NCI-H146 (cell line): ENCODE measurements at places on chromosomes 2 and 18.

- no peak for DNase-seq
Observed at GRCh38 chr2:27717070-27717795, 53.5 kb downstream of the SLC4A1AP start.

DNA sequence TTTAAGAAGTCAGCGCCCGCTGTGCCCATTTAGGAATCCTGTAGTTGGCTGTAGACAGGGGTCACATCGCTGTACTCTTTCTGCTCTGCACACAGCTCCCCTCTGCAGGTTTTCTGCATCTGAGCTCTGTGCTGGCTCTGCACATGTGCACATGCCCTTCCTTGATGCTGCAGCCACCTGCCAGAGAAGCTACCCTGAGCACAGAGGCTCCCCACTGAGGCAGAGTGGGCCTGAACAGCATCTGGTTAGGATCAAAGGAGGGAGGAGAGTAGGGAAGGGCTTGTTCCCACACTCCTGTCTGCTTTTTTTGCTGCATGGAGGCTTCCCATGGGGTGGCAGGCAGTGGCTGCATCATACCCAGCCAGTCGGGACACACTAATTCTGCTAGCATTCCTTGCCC lies 238.9 kb downstream of the FHOD3 start:
- DNase-seq: peak; percentile 37

DNA sequence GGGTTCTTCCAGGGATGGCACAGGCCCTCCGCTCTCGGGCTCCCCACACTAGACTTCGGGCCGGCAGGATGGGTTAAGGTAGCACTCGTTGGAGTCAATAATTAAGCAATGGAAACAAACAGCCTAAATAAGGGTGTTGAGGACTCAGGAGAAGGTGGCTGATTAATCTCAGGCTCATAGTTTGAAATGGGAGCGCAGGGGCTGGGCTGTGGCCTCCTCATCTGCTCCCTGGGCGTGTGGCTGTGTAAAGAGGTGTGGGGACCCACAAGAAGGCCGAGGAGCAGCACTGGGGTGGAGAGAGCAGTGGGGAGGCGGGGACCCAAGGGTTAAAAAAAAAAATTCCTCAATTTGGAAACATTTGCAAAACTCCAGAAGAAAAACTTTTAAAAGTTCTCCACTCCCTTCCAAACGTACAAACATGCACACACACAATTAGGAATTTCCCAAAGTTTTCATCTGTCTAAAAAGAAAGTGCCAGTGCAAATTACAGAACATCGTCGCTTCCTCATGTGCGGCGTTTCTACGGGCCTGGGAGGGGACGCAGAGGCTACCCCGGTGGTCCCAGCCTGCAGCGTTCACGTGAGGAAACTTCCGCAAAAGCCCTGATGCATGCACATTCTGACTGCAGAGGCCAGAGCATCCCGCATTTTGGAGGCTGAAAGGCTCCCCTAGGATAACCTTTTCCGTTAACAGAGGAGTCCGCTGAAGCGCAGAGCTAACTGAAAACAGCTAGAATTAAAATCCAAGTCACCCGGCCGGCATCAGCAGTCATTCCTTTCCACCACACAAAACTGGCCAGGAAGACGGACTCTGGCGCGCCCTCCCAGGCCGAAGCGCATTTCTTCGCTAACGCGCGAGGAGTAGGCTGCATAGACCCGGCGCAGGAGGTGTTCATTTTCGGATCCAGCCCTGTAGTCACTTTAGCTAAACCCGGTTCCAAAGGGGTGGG lies 1.0 kb upstream of the TUBB6 start:
- DNase-seq: no peak

DNA sequence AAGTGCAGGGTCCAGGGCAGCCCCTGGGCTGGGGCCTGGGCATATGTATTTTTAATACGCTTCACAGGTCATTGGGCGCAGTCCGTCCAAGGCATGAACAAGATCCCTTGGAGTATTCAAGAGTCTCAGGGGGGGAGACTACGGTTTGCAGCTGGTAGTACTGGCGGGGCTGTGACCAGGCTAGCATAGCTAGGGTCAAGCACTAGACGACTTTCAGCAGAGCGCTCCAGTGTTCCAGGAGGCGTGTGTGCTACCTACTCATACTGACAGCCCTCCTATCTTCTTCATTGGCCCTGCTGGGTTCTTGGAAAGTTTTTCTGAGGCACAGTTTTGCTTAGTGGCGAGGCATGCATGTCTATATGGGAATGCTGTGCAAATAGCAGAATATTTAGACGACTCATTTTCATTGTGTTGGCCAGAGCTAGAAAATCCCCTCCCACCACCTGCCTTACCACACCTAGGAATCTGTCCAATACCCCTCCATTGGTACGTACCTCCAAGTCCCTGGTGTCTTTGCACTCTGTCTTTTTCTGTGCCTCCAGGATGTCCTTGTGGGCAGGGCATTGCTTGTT lies 68.2 kb downstream of the GLI2 start:
- DNase-seq: no peak

- DNase-seq: no peak
Observed at GRCh38 chr2:55364189-55365055, 55.2 kb downstream of the CCDC88A start.

DNA sequence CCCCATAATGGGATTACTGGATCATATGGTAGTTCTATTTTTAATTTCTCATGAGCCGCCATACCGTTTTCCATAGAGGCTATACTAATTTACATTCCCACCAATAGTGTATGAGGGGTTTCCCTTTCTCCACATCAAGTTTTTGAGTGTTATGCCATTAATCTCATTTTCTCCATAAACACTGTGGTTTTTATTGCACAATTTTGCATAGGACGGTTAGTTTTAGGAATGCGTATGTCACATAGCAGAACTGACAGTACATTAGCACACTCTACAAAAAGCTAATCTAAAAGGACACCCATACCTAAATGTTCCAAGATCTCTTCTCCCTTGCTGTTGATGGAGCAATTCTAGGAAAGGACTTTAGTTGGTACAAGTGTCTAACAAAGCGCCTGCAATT lies 32.5 kb downstream of the DARS1 start:
- DNase-seq: no peak

- no peak for DNase-seq
Observed at GRCh38 chr2:129192117-129192516, 787.3 kb upstream of the RAB6C start.

DNA sequence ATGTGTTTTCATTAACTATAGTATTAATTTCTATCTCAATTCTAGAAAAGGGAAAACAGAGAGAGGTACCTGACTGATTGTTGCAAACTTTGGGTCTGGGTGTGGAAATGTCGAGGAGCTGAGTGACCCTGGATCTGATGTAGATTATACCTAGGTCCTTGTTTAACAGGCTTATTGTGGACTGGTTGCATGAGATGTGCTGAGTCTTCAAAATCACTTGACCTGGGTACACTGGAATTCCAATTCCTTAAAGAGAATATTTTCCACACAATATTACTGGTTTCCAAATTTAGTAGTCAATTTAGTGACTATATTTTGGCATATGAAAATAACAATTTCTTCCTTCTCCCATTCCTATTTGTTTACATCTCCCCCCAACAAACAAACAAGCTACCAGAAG lies 13.6 kb downstream of the DUSP11 start:
- DNase-seq: no peak

DNA sequence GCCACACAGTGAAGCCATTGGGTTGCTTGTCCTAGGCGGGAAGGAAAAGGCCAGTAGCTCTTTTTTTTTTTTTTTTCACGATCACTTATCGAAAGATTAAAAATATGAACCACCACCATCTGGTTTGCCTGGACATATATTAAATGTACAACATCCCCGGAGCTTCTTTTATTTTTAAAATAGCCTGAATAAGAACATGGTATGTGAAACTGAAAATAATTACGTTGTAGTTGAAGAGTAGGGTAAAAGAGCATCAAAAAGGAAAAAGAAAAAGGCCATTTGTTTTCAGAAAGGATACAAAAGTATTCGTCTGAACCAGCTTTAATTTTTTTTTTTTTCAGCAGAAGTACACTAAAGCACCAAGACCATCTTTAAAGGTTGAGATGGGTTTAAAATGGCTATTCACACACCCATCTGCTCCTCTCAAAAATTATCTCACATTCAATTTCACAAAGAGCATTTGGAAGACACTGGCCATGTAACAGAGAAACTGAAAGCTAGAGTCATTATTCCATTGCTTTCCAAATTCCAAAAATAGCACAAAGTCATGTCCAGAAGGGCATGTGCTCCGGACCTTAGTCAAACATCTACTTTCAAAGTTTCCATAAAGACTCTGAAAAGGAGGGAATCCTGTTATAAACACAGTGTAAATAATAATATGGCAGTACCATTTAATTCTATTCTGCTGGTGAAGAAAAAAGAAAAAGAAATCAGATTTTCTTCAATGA lies 82.9 kb downstream of the SCN3A start:
- DNase-seq: no peak

- peak; percentile 53 for DNase-seq
Observed at GRCh38 chr2:121080013-121080772, 204.8 kb downstream of the TFCP2L1 start.

DNA sequence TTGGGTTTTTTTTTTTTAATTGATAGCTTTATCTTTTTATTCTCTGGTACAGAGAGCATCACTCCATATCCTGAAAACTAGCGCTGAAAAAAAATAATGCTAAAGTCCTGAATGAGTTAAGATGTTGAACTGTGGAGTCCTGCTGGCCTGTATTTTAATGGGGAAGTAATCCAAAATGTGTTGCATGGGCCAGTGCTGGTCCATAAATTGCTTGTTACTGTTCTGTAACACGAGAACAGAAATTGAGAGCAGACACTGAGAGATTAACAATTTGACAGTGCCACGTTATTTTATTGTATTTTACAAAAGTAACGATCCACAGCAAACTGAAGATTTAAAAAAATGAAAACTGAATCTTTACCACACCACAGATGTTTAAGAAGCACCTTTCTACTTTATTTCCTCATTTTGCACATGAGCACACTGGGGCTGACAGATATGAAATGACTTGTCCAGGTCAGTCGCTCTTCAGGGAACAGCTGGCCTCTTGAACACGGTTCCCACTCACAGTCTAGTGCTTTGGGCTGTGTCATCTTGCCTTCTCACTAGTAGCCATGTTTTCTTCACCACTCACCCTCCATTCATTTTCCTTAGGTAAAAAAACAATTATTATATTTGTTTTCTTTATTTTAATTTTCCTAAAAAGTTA lies 35.3 kb downstream of the ZCCHC2 start:
- DNase-seq: no peak

DNA sequence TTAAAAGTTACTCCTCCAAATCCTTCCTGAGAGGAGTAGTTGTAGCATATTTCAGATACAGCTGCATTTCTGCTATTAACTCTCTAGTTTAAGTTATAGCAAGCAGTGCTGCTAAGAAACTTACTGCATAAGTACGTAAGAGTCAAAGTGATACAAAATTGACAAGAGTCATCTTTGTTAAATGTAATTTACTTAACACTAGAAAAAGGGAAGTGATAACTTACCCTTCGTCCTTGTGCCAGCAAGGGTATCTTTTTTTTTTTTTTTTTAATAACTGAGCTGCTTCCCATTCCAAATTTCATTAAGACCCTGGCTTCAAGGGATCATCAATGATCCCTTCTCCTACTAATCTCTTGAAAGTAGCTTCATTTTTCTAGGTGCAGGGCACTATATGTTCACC lies 493.0 kb downstream of the PLCL1 start:
- DNase-seq: no peak

DNA sequence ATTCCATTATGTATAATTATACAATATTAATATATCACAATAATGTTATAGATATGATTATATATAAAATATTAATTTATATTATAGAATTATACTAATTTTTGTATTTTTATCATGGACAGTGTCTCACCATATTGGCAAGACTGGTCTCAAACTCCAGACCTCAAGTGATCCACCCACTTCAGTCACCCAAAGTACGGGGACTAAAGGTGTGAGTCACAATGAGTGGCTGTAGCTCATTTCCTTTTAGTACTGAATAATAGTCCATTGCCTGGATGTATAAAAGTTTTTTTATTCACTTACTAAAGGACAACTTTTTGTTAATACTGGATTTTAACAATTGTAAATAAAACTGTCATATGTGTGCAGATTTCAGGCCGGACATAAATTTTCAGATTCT lies 417.6 kb upstream of the LINC00305 start:
- no peak for DNase-seq

DNA sequence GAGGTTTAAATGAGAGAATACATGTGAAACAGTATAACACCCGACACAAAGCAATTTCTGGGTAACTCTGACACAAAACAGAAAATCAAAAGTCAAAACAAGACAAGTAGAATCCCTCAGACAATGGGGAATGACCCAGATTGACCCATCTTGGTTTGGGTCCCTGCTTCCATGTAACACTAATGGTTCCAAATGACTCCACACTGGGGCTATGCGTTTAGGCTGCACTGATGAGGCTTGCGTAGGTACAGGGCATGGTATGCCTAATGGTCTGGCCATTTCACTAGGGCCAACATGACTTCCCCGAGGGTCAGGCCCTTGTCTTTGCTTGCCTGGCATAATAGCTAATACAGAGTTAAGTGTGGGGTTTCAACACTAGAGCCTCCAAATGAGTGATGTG lies 27.2 kb upstream of the NFE2L2 start:
- DNase-seq: no peak

- peak; percentile 9 for DNase-seq
Observed at GRCh38 chr2:41827354-41827971, 220.4 kb upstream of the PKDCC start.

- no peak for DNase-seq
Observed at GRCh38 chr18:22639561-22639960, 221.8 kb upstream of the CTAGE1 start.

GRCh38 chr2:16389611-16390010 lies 276.0 kb downstream of the CYRIA start:
- no peak for DNase-seq

- DNase-seq: peak; percentile 83
Observed at GRCh38 chr18:57859314-57859713, 56.2 kb upstream of the ATP8B1 start.

DNA sequence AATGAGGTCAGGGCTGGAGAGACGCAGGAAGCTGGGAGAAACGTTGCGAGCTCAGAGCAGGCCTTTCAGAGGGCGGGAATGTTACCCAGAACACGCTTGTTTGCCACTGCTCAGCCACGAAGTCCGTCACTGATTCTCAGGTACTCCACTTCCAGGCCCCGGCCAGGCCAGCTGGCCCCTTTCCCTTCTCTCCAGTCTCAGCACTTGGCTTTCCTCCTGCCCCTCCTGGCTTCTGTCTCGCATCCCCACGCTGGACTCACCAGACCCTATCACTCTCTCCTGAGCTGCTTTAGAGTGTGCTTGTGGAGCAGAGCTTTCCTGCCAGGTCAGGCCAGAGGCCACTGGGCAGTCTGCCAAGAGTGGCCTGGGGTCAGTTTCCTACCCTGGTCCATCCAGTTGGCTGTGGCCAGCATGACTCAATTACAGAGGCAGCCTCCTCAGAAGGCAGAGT lies 151.4 kb downstream of the TWIST2 start:
- no peak for DNase-seq

- DNase-seq: no peak
Observed at GRCh38 chr2:183718246-183718645, 594.0 kb downstream of the NUP35 start.
